HEK293T (cell line): ENCODE measurements at places on chromosomes 7 and 10.

DNA sequence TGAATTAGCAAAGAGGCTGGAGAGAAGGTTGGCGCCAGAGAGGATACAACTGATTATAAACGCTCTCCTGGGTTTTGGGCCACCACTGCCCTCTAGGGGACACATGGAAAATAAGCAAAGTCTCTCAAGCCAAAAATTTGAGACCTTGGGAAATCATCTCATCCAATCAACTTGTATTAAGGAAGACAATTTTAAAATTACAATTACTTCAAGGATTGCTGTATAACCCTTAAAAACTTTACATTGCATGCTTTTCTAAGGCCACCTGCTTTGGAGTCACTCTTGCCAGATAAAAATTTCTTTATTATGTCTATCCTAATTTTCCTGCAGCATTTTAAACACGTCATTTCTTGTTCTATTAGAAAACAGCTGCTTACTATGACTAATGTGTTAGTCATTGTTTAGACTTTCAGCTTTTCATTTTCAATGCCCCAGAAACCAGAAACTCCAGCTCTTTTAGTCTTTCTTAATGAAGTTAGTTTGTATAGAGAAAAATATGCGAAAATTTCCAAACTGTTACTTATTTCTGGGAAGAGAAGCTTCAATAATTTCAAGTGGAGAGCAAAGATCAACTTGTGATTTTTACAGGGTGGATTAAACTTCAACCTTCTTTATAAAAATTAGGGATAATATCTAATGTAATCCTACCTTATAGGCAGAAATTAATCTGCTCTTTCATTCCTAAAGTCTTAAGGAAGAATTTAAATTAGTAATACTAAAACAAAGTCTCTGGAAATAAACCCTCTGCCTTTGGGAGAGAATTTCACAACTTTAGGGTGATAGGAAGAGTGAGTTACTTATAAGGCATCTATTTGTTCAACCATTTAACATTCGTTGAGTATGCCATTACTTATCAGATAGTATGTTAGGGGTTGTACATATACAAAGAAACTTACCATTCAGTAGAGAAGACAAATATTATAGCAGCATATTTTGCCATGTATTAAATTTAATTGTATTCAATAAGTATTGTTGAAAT, 20.6 kb upstream of the RHOBTB1 start:
- DNase-seq = peak; percentile 60

GRCh38 chr7:100467638-100468373, 3.7 kb upstream of the SPACDR start:
- DNase-seq = no peak

GRCh38 chr10:46268076-46268881, 18.5 kb upstream of the ANTXRL start:
- no peak for DNase-seq

GRCh38 chr7:154789404-154789803, 213.5 kb downstream of the PAXIP1 start:
- no peak for DNase-seq
